Transverse colon (tissue), 4 donors: ENCODE measurements at places on chromosomes 1 and 21. TPM values are rescaled to one million over a fixed set of nuclear protein-coding genes. Genes with fewer than 3 reads are reported as not detected.

- DNase-seq: no peak
- no peaks in the 10 kb centered on the region for H3K27me3 ChIP-seq
- H3K27ac ChIP-seq: no peak overlapping the region
- no peak overlapping the region for H3K4me3 ChIP-seq
These were observed 26.1 kb upstream of the GTF2B start for GRCh38 chr1:88917321-88918025.

DNA sequence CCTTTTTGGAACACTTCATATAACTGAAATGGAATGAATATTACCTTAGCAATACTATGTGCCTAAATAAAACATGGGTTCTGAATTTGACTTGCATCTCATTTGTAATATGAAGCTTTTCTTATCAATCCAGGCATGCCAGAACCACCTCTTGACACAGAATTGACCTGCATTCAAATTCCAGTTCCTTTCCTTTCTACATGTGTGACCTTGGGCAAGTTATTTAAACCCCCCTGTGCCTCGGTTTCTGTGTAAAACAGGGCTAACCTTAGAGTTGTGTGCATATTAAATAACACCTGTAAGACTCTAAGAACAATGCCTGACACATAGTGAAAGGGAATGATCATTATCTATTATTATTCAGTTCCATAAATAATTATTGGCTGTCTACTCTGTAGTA is 2.0 kb upstream of the NOS1AP start:
- H3K4me1 ChIP-seq: peaks cover 37% of the 10 kb centered on the region
- no peak for DNase-seq
- H3K27ac ChIP-seq: no peak overlapping the region
- H3K27me3 ChIP-seq: peaks cover 6% of the 10 kb centered on the region
- H3K4me3 ChIP-seq: no peak overlapping the region

The GNG12 gene
- total RNA-seq: 91.3 TPM

- DNase-seq: no peak
- no peaks in the 10 kb centered on the region for H3K27me3 ChIP-seq
- H3K36me3 ChIP-seq: no peaks in the 10 kb centered on the region
- H3K4me1 ChIP-seq: peaks cover 15% of the 10 kb centered on the region
- H3K27ac ChIP-seq: peak overlapping the region; percentile 49
These were observed 65.6 kb upstream of the ETS2 start for GRCh38 chr21:38740090-38740489.

GRCh38 chr1:203088441-203088840 is 2.6 kb upstream of the MYOG start:
- no peaks in the 10 kb centered on the region for H3K4me1 ChIP-seq
- no peak for DNase-seq
- H3K27me3 ChIP-seq: peaks cover 6% of the 10 kb centered on the region
- H3K36me3 ChIP-seq: no peaks in the 10 kb centered on the region

DNA sequence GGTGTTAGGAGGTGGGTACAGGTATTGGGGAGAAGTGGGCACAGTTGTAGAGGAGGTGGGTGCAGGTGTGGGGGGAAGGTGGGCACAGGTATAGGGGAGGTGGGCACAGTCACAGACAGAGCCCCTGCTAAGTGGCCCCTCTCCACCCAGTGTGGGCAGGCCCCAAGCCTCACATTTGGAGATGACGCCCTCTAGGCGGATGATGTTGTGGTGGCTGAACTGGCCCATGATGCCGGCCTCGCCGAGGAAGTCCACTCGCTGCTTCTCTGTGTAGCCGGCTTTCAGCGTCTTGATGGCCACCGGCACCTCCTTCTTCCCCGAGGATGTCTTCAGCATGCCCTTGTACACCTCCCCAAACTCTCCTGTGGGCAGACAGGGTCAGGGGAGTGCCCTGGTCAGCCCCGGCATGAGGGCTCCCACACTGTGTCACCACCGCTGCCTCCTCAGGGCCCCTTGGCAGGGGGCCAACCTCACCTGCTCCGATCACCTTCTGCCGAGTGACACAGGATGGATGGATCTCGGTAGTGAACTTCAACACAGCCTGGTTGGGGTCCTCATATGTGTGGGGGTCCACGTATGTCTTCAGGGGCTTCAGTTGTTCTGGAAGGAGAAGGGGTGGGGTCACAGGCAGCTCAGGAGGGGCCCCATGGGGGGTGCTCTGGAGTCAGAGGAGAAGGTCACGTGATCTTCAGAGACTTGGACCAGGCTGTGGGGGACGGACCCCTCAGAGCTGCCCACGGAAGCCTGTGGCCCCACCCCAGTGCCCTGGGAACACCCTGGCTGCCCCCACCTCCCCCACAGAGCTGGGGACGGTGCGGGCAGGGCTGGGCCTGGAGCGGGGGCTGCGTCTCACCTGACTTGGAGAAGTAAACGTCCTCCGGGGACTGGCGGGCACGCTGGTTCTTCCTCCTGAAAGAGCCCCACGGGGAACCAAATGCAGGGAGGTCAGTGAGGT is 22.6 kb downstream of the EPHA2 start:
- H3K27ac ChIP-seq: no peak overlapping the region
- H3K36me3 ChIP-seq: no peaks in the 10 kb centered on the region
- H3K27me3 ChIP-seq: no peaks in the 10 kb centered on the region
- no peak overlapping the region for H3K4me3 ChIP-seq

DNA sequence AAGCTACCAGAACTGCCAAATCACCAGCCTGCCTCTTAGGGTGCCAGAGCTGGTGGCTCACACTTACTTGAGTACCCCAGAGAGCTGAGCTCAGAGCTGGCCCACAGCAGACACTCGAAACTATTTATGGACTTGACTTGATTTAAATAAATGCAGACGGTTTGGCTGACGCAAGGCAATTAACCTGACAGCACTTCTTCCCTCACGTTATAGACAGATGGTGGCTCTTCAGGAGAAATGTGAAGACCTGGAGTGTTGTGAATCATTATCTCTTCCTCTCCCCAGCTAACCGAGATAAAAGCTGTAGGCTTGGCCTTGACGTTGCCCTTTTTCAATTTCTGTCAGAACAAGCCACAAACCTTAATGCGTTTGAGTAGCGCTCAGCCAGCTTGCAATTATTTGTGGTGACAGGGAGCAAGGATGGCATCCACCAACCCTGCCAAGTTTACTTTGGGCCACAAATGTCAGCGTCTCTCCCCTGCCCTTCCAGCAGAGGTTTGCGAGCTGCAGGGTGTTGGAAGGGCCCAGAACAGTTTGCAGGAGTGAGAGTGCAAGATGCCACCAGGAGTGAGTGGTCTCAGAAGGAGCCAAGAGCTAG is 34.0 kb upstream of the BCAR3 start:
- H3K36me3 ChIP-seq: no peaks in the 10 kb centered on the region
- no peaks in the 10 kb centered on the region for H3K4me1 ChIP-seq
- DNase-seq: no peak
- no peak overlapping the region for H3K27ac ChIP-seq
- no peaks in the 10 kb centered on the region for H3K27me3 ChIP-seq

The PRKCZ gene
- total RNA-seq: 48.6 TPM

- no peaks in the 10 kb centered on the region for H3K4me1 ChIP-seq
- no peaks in the 10 kb centered on the region for H3K36me3 ChIP-seq
- no peak overlapping the region for H3K4me3 ChIP-seq
- H3K27ac ChIP-seq: peak overlapping the region; percentile 83
- peak; percentile 28 for DNase-seq
- no peaks in the 10 kb centered on the region for H3K27me3 ChIP-seq
These were observed 56.3 kb downstream of the DDR2 start for GRCh38 chr1:162688521-162688920.

GRCh38 chr1:209815490-209815889 is 9.5 kb upstream of the IRF6 start:
- no peak for DNase-seq
- no peak overlapping the region for H3K4me3 ChIP-seq
- H3K27me3 ChIP-seq: peaks cover under 1% of the 10 kb centered on the region
- H3K36me3 ChIP-seq: no peaks in the 10 kb centered on the region
- H3K27ac ChIP-seq: no peak overlapping the region

DNA sequence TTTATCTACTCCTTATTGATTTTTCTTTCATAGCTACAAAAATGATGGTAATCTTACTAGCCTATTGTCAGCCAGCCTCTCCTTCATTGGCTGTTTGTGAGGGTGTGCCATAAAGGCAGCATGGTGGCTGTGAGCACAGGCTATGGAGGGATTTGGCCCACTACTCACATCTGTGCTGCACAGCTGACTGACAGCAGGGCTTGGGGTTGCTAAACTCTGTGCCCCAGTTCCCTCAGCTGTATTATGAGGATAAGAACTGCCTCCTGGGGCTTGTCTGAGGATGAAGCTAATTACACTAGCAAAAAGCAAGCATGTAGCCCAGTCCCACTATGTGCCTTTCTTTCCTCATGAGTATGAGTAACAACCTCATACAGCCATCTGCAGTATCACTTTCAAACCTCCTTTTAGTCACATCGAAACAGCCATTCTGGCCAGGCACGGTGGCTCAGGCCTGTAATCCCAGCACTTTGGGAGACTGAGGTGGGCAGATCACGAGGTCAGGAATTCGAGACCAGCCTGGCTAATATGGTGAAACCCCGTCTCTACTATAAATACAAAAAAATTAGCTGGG is 66.2 kb downstream of the COQ8A start:
- no peak overlapping the region for H3K27ac ChIP-seq
- no peaks in the 10 kb centered on the region for H3K4me1 ChIP-seq
- no peak for DNase-seq
- no peaks in the 10 kb centered on the region for H3K36me3 ChIP-seq
- no peaks in the 10 kb centered on the region for H3K27me3 ChIP-seq
- no peak overlapping the region for H3K4me3 ChIP-seq

The CNKSR1 gene
- total RNA-seq: 88.0 TPM

- H3K4me3 ChIP-seq: no peak overlapping the region
- no peak overlapping the region for H3K27ac ChIP-seq
- no peak for DNase-seq
- H3K4me1 ChIP-seq: no peaks in the 10 kb centered on the region
- H3K36me3 ChIP-seq: no peaks in the 10 kb centered on the region
These were observed 36.0 kb downstream of the KRTAP10-1 start for GRCh38 chr21:44503901-44504399.

- H3K27ac ChIP-seq: peak overlapping the region; percentile 38
- peak overlapping the region; percentile 51 for H3K4me3 ChIP-seq
- peaks cover 40% of the 10 kb centered on the region for H3K27me3 ChIP-seq
- H3K4me1 ChIP-seq: peaks cover 10% of the 10 kb centered on the region
- DNase-seq: peak; percentile 20
These were observed 62.2 kb downstream of the ELK4 start for GRCh38 chr1:205569411-205570172.

GRCh38 chr1:201085902-201086735 is 26.1 kb downstream of the CACNA1S start:
- H3K27ac ChIP-seq: no peak overlapping the region

The AVPR1B gene
- total RNA-seq: 1.6 TPM

The S100A7 gene
- total RNA-seq: not detected

The AXDND1 gene
- total RNA-seq: 4.3 TPM

The AMY1C gene
- total RNA-seq: not detected

DNA sequence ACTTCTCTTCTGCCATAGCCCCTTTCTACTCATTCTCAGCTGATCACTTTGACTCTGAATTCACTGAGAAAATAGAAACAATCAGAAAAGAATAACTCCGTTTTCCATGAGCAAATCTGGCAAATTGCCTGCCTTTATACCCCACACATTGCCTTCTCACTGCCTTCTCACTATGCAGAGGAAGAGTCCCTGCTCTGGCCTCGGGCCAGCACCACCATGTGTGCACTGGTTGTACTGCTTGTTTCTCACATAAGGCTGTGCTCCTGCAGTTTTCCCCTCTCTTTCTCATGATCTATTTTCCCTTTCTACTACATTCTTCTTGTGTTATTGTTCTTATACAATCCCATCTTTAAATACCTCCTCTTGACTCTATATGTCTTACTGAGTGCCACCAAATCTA is 2.3 kb upstream of the HMGCS2 start:
- no peak overlapping the region for H3K4me3 ChIP-seq
- H3K27ac ChIP-seq: peak overlapping the region; percentile 70
- peaks cover 8% of the 10 kb centered on the region for H3K4me1 ChIP-seq
- no peaks in the 10 kb centered on the region for H3K27me3 ChIP-seq
